Activated naive CD4-positive, alpha-beta T cell treated with anti-CD3 and anti-CD28 coated beads, Interleukin-2, amount 50 U/mL, for 72 hours (primary cell): ENCODE measurements at places on chromosomes 13 and 19.
A peak's percentile ranks its signal among the peaks of the same experiment; 100 is the strongest.

DNA sequence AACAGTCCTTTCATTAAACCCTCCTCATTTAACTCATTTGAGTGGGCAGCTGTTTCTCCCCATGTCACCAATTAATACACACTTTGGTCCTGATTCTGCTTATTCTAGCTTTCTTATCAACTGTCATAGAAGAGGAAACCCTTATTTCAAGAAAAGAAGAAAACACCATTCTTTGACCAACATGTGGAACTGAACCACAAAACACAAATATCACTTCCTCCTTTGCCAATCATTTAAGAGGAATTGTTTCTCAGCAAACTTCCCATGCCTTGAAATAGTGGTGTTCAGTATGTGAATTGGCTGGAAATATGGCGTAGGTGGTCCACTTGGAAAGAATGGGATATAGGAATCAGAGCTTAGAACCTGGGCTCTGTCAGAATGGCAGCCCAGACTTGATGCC is 20.4 kb downstream of the MBD3L2B start:
- DNase-seq: no peak

- DNase-seq: no peak
Measured at GRCh38 chr13:98951266-98951665, 26.6 kb downstream of the DOCK9 start.

DNA sequence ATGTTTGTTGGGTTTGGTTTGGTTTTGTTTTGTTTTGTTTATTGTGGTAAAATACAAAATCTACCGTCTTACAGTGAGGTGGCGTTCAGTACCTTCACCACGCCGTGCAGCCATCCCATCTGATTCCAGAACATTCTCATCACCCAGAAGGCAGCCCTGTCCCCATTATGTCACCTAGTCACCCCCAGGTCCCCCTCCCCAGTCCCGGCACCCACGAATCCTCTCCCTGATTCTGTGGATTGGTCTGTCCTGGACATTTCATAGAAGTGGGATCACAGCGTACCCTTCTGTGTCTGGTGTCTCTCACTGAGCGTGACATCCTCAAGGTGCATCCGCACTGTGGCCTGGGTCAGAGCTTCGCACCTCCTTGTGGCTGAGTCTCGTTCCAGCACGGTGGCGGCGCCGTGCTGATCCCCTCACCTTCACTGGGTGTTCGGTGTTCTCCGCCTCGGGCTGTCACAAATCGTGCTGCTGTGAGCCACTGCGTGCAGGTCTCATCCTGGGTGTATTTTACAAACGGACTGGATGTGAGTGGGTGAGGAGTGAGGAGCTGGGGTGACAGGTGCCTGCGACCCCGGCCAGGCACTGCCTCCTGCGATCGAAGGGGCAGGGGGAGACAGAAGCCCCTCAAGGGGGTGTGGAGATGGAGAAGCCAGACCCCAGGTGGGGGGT is 580 bp upstream of the TEKTIP1 start:
- no peak for DNase-seq

- no peak for DNase-seq
Measured at GRCh38 chr19:7737215-7737614, 5.3 kb upstream of the CLEC4G start.

DNA sequence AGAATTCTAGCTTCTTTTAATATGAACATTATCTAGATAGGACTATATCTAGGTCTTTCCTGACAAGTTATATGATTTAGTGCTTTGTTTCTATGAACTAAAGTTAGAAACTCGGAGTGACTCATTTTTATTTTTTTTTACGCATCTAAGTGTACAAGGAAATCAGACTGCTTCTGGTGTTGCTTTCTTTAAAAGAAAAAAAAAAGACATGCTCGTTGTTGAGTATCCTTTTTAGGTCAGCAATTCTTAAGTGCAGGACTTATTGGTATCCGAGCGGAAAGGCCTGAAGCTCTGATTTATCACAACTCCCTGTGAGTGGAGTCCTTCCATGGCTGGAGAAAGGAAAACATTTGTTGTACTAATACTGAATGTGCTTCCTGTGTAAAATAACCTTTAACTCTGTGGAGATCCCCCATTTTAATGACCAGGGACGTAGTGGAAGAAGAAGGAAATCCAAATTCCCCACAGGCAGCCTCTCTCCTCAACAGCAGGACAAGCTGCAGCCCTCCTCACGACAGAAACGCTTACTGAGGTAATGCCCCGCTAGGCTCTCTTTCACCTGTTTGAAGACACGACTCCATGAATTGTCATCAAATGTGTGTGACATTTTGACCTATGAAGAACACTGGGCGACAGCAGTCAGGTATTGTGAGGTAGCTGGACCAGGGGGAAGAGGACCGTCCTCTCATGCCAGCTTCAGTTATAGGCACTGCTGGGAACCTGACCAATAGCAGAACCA is 17.9 kb upstream of the POMP start:
- DNase-seq: no peak

DNA sequence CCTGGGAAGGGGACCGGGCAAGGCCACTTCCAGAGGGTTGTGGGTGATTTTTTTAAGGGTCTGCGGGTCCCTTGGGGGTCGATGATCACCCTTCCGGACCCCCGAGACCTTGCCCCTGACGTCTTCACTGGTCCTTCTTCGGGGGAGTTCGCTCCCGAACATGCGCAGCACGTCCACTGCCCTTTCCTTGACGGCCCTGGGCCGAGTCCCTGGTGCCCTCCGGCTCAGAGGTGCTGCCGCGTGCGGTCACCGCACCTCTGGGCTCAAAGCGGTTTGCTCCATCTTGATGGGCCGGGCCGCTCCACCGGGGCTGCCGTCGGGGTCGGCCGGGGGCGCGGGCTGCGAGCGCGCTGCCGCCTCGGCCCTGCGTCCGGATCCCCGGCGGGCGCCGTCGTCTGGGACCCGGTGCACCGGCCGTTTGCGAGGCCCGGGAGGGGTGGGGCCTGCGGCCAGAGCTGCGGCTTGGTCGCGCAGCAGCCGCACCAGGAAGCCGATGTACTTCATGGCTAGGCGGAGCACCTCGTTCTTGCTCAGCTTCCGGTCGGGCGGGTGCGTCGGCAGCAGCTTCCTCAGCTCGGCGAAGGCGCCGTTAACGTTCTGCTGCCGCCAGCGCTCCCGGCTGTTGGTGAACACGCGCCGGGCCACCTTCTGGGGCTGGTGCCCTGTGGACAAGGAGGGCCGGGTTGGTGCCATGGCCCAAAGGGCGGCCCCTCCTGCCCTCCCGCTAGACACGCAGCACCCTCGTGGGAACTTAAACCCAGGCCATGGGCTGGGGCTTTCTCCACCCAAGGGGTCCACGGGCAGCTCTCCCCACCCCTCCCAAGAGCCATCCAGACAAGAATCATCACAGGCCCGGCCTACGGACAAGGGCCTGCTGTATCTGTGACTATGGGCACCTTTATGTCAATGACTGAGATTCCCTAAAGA is 3.3 kb downstream of the LYL1 start:
- peak; percentile 71 for DNase-seq

DNA sequence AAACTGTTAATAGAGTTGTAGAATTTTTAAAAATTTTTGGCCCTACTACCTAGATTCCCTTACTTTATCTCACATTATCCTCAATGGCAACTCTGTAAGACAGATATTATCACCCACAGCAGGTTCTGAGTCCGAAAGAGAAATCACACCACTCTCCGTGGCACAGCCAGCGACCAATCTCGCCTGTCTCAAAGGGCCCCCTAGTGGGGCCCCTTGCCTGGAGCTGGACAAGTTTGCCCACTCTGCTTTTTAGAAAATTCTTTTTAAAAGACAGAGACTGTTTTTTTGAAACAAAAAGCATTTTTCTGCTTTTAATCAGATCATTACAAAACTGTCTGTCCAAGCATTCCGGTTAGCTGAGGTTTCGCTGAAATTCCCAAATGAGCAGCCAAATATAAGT is 21.7 kb downstream of the PHF11 start:
- no peak for DNase-seq

- DNase-seq: peak; percentile 20
Measured at GRCh38 chr19:7294558-7295212, 471 bp upstream of the INSR start.

DNA sequence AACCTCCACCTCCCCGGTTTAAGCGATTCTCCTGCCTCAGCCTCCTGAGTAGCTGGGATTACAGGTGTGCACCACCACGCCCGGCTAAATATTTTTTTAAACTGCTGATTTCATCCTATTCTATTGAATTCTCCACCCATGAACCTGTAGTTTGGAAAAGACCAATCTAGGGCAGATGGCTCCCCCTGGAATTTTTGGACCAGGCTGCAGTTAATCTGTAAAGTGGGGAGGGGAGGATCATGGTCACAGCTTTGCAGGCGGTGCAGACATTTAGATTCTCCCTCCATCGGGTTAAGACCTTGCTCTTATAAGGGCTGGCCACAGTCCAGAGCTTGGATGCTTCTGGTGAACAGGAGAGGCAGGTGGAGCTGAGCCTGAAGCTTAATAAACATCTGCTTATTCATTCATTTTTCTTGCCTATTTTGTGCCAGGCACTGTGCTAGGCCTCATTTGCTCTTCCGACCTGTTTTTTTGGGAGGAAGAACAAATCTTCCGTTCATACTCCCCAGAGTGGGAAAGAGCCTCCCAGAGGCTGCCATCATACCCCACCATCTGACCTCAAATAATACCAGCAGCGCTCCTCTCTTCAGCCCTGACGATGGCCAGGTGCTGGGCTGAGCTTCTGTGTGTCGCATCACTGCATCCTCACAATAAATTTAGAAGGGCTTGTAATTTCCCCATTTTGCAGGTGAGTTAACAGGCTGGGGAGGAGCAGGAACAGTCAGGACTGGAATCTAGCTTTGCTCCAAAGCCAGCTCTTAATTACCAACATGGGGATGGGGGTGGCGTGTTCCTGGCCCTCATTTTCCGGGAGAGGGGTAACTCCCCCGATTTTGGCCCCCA is 902 bp upstream of the CCDC106 start:
- no peak for DNase-seq

- peak; percentile 78 for DNase-seq
Measured at GRCh38 chr19:33795370-33796163, 1.1 kb upstream of the KCTD15 start.

- no peak for DNase-seq
Measured at GRCh38 chr19:13007292-13008045, 12.2 kb downstream of the NFIX start.

GRCh38 chr13:21501686-21502085 is 42.6 kb upstream of the ZDHHC20 start:
- no peak for DNase-seq

DNA sequence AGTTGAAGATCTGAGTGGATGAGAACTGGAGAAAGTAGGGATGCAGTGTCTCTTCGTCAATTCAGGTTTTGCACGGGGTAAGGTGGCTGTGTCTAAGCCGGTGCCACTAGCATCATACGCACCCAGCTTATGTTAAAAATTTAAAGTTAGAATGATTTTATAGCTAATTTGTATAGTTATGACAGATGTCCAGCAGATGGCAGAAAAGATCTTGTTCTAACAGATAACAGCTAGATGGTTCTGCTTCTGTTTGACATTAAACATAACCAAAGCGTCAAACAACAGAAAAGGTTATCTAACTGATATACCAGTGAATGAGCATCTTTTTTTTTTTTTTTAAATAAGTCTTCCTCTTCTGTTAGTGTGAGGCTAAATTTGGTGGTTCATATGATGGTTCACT is 18.8 kb upstream of the EDDM13 start:
- no peak for DNase-seq

DNA sequence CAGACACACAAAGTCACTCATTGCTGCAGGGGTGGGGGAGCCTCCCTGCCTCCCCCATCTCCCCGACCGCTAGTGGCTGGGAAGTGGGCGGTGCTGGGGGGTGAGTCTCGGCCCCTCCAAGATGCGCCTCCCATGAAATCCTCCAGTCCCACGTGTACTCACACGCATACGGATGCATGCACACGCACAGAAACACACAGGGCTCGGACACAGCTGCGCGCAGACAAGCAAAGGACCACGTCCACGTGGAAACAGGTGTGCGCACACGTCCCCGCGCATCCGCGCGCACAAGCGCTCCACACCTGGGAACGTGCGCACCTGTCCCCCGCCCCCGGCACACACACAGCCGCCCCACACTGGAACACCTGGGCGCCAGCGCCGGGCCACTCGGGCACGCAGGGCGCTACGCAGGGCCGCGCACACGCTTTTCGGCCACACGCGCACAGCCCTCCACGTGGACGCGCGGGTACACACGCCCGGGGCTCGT is 687 bp downstream of the MATK start:
- no peak for DNase-seq

GRCh38 chr13:97497400-97497799 is 63.4 kb downstream of the RAP2A start:
- DNase-seq: no peak

- no peak for DNase-seq
Measured at GRCh38 chr19:38763795-38764220, 9.5 kb downstream of the LGALS7 start.

- DNase-seq: no peak
Measured at GRCh38 chr19:3058009-3058820, 4.1 kb downstream of the TLE5 start.

- no peak for DNase-seq
Measured at GRCh38 chr13:46656786-46657185, 103.8 kb downstream of the LRCH1 start.

GRCh38 chr19:19051478-19052213 is 12.1 kb upstream of the SLC25A42 start:
- no peak for DNase-seq

- DNase-seq: no peak
Measured at GRCh38 chr13:60852886-60853285, 455.9 kb downstream of the TDRD3 start.
